ENCODE measurements at places on chromosomes 3 and 15. TPM values are rescaled to one million over a fixed set of nuclear protein-coding genes. Genes with fewer than 3 reads are reported as not detected.

Gene SERP1
- 169 TPM for total RNA-seq

Gene TUSC7
- total RNA-seq, result under 0.01 TPM

Gene GPR27
- total RNA-seq, result not detected

Gene IGSF11
- total RNA-seq, result not detected

Gene IL12A
- 6.4 TPM for total RNA-seq

Gene TIGIT
- not detected for total RNA-seq

Gene ZNF774
- 0.97 TPM for total RNA-seq

Gene ZNF80
- not detected for total RNA-seq

Gene C3orf62
- total RNA-seq, result 1.4 TPM

Gene MUC20
- not detected for total RNA-seq

Gene UROC1
- total RNA-seq, result not detected

Gene SLCO2A1
- 0.65 TPM for total RNA-seq

Gene EIF5A2
- 3.6 TPM for total RNA-seq

Gene TAGLN3
- not detected for total RNA-seq

Gene OGG1
- 16.9 TPM for total RNA-seq

Gene PPP1R14D
- not detected for total RNA-seq

Gene CHL1
- not detected for total RNA-seq

All from epithelial cell of umbilical artery (primary cell).